ENCODE measurements at places on chromosomes 2 and 18.

GRCh38 chr2:74095632-74096031, 52.1 kb downstream of the BOLA3 start:
- DNase-seq = no peak

- no peak for DNase-seq
Measured at GRCh38 chr2:172896661-172897081, 161.0 kb downstream of the RAPGEF4 start.

DNA sequence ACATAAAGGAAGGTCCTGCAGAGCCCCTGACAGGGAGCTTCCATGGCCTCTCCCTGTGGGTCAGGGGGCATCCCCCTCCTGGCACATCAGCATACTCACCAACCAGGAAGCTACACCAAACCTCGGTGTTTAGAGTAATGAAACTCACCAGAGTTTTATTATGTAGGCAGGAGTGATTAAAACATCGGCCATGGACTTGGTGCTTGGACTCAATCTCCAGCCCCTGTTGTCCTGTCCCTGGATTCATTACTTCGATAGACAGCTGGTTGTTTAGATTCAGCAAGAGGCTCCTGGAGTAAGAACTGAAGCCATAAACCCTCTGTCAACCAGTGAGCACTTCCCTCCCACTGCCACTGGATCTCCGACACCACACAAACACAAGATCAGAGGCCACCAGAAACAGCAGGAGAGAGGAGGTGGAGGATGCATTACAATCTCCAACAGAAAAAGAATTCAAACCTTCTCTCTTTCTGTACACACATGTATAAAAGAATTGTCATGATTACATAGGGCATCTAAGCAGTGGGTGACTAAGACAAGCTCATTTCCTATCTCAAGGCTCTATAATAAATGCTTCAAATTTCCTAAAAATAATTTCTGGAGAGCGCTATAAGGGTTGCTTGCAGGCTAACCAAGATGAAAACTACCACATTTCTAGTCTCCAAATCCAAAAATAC, 27.2 kb downstream of the TBC1D8 start:
- DNase-seq = no peak

- DNase-seq = no peak
Measured at GRCh38 chr2:100409461-100409860, 8.0 kb downstream of the CHST10 start.

DNA sequence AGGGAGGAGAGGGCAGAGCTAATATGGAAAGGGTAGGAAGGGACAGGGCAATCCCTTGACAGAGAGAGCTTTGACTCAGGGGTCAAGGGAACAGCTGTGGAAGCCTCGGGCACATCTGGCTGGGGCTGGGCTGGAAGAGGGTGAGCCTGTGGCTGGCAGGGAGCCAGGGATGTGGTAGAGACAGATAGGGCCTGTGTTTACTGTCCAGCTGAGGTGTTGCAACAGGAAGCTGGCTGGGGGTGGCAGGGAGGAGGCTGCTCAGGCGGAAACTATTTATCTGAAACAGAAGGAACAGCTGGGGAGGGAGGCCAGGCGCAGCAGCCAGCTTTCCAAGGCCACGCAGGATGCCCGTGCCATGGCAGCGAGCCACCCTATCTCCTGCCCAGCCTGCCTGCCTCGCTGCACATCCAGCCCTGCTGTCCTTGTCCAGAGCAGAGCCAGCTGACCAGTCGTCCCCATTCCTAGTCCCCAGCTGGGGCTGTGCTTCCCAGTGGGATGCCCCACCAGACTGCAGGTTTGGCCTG, 264.7 kb downstream of the CYP26B1 start:
- DNase-seq = peak; percentile 79

DNA sequence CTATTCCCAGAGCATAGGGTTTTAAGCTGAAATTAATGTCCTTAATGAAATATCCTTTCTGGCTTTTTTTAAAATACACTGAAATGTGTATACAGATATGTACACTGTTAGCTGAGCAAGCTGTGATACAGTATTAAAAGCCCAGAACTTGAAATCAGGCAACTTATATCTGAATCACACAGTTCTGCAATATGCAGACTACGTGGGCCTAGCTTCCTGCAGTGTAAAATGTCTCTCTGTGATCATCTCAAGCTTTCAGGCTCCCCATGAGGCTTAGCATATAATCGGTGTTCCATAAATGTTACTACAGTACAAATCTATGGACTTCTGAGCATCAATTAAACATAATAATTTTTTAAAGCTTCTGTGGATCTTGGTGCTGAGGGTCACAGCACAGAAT, 8.2 kb downstream of the FBXO15 start:
- DNase-seq = no peak
